ENCODE measurements at places on chromosomes 3 and 15.

DNA sequence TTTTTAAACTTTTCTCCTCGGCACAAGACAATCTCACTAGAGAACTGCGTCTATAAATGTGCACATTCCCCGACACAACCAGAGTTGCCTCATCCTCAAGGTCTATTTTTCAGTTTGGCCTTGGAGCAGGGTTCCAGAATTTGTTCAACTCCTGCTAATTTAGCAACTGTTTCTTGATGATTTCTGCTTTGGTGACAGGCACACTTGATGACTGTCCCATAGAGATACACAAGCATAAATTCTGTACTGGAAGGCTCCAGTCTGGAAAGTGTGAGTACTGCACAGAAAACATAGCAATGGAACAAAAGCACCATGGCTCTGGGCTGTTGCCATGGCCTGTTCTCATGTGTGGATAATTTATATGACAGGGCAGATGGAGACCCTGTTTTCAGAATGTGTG, 379.6 kb upstream of the PDZRN3 start:
- DNase-seq: no peak

DNA sequence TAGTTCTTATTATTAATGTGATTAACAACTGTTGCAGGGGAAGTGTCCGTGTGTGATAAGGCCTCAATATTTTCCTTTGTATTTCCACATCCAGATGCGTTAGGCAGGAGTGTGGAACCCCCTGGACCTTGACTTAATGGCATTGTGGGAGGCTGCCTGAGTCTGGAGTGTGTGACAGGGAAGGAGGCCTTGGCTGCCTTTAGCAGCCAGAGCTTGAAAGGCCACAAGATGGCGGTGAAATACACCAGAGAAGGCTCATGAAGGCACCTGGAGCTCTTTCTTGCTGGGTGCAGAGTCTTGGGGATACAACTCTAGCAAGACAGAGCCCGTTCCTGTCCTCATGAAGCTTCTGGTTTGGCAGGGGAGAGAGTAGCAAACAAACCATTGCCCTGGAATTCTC, 36.9 kb downstream of the POLR2M start:
- peak; percentile 5 for DNase-seq

GRCh38 chr3:168325684-168326083, 230.0 kb upstream of the GOLIM4 start:
- no peak for DNase-seq

DNA sequence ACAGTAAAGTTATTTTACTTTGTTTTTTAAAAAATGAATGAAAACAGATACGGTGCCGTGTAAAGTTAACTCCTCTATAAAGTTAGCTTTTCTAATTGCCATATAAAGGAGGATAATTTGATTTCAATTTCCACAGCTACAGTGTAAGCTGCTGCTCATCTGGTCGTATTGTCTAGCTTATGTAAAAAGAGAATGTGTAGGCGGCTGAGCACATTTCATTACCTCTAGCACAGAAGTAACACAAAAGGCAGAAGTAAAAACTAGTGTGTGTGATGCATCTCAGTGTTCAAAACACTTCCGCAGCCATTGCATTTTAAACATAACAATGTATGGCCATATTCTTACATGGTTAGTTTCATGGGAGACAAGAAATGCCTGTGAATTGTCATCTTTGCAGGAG, 105.0 kb upstream of the P2RY1 start:
- DNase-seq: no peak

GRCh38 chr3:183731611-183732010, 34.0 kb downstream of the YEATS2 start:
- DNase-seq: no peak

- no peak for DNase-seq
Observed at GRCh38 chr3:43326891-43327581, 40.7 kb downstream of the SNRK start.

GRCh38 chr15:63110428-63111026, 11.1 kb upstream of the LACTB start:
- DNase-seq: no peak

- no peak for DNase-seq
Observed at GRCh38 chr15:96365781-96366525, 35.5 kb downstream of the NR2F2 start.

DNA sequence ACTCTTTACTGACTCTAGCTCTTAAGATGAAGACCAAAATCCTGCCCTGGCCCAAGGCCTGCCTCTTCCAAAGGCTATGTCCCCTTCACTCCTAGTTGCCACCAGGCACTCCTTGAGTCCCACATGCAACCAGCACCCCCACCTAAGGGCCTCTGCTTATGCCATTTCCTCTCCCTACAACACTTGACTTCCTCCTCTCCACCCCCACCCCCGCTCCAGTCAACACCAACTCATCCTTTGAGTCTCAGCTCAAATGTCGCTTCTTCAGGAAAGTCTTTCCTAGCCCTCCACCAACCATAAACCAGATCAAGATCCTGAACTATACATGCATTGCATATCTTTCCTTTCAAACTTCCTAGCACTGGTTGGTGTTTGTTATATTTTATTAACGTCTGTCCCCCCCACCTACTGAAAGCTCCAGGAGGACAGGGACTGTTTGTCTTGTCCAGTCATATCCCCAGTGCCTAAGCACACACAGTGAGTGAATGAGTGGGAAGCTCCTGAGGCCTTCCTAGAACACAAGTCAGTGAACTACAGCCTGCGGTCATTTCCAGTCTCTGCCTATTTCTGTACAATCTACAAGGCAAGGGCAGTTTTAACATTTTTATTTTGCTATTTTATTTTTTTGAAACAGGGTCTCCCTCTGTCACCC, 7.3 kb downstream of the TBC1D2B start:
- DNase-seq: no peak

DNA sequence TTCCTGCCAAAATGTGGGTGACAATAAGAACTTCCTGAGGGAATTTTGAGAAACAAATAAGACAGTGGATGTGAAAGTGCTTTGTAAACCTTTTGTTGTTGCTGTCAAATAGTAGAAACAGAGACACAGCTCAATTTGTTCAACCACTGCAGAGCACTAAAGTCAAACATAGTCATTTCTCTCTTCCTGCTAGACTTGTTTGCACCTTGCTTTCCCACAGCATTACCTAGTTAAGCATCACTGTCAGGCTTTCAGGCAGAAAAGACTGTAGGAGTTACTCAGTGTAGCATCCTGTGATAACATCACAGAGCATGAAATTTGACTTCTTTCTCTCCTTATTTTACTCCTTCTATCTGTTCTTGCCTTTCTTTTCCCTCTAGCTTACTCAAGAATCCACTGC, 27.1 kb downstream of the SLC12A1 start:
- DNase-seq: no peak

DNA sequence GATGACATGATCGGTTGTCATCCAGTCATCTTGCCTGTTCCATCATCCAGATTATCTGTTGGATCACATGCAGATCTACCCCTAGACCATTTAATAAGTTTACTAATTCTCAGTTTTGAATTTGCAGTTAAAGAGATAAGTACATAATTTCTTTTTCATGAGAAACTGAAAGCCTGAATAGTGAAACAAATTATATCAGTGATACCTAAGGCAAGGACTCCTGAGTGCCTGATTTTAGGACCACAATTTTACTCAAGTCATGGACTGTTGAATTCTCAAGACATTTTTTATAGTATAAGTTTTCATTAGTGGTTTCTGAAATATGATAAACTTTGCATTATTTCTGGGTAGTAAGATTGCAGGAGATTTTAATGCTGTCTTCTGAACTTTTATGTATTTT, 13.2 kb downstream of the SIDT1 start:
- DNase-seq: no peak

GRCh38 chr15:33581032-33581431, 270.3 kb downstream of the RYR3 start:
- peak; percentile 15 for DNase-seq

- no peak for DNase-seq
Observed at GRCh38 chr15:63931556-63931955, 97.8 kb upstream of the HERC1 start.

- DNase-seq: peak; percentile 36
Observed at GRCh38 chr3:136750897-136751315, 1.3 kb downstream of the STAG1 start.

- no peak for DNase-seq
Observed at GRCh38 chr3:69751074-69751476, 11.8 kb downstream of the MITF start.

GRCh38 chr3:106333911-106334618, 465.3 kb upstream of the CBLB start:
- peak; percentile 57 for DNase-seq

Measured in ACHN (cell line).